Immature natural killer cell (primary cell): ENCODE measurements at places on chromosomes 11 and 22. TPM values are rescaled to one million over a fixed set of nuclear protein-coding genes. Genes with fewer than 3 reads are reported as not detected.

DNA sequence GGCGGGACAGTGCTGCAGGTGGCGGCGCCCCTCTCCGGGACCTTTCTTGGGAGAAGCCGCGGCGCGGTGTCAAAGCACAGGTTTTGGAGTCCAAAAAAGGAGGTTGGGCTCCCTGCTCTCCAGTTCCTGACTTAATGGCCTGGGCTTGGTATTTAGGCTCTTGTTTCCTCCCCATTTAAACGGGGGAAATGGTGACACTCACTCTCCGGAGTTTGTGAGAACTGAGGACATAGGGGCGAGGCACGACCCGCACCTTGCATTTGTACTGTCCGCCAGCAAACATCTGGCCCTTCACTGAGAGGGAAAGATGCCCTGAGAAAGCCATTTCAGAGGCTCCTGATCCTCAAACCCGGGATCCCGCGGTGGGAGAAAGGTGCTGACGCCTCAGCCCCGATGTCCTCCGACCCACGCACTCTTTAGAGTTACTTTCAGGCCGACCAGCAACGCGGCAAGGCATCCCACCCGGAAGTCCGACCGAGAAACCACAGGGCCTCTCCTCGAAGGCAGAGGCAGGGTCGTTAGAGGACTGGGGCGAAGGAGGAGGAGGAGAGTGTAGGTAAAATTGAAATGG lies 2.9 kb upstream of the WDR74 start:
- H3K27ac ChIP-seq: no peak overlapping the region
- H3K27me3 ChIP-seq: peaks cover 7% of the 10 kb centered on the region
- DNase-seq: peak; percentile 46

GRCh38 chr11:66877588-66878385 lies 20.9 kb downstream of the LRFN4 start:
- H3K27me3 ChIP-seq: peaks cover 1% of the 10 kb centered on the region
- no peaks in the 10 kb centered on the region for H3K36me3 ChIP-seq
- no peak for DNase-seq
- no peaks in the 10 kb centered on the region for H3K4me1 ChIP-seq

DNA sequence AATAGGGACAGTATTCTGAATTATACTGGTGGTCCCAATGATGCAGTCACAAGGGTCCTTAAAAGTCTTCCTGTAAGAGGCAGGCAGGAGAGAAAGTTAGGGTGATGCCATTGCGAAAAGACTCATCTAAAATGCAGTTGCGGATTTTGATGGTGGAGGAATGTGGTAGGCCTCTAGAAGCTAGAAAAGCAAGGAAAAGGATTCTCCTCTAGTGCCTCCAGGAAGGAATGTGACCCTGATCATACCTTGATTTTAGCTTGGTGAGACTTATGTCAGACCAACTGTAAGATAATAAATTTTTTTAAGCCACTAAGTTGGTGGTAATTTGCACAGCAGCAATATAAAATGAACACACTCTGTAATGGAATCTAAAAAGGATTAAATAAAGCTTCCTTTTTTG lies 33.8 kb downstream of the CHORDC1 start:
- no peaks in the 10 kb centered on the region for H3K27me3 ChIP-seq
- no peak for DNase-seq
- H3K27ac ChIP-seq: no peak overlapping the region
- no peaks in the 10 kb centered on the region for H3K4me1 ChIP-seq

The MUC6 gene
- polyA plus RNA-seq: not detected

DNA sequence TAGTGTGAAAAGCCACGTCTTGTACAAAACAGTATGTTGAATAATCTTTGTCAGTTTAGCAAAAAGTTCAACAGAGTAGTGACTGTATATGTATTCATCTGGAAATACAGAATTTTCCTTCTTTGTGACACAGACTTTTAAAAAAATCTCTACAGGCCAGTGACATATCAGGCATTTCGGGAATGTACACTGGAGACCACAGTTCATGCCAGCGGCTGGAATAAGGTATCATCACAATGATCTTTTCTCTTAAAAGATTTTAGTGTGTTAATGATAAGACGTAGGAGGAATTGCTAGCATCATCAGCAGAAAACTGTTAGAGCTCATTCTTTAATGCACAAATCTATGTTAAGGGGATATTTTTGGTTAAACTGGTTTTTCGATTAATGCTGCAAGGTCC lies 57.4 kb downstream of the BCL2L13 start:
- H3K27me3 ChIP-seq: no peaks in the 10 kb centered on the region
- no peak overlapping the region for H3K4me3 ChIP-seq
- H3K36me3 ChIP-seq: no peaks in the 10 kb centered on the region
- H3K4me1 ChIP-seq: peaks cover 23% of the 10 kb centered on the region
